ENCODE measurements at places on chromosomes 12 and 14.

- DNase-seq = no peak
Measured at GRCh38 chr14:74941676-74942097, 13.7 kb downstream of the PGF start.

GRCh38 chr12:66392266-66392915, 90.1 kb downstream of the HELB start:
- no peak for DNase-seq

DNA sequence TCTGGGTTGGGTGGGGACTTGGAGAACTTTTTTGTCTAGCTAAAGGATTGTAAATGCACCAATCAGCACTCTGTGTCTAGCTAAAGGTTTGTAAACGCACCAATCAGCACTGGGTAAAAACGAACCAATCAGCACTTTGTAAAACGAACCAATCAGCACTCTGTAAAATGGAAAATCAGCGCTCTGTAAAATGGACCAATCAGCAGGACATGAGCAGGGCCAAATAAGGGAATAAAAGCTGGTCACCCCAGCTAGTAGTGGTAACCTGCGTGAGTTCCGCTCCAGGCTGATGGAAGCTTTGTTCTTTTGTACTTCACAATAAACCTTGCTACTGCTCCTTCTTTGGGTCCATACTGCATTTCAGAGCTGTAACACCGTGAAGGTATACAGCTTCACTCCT, 1.7 kb upstream of the ACOT2 start:
- DNase-seq = no peak

- DNase-seq = no peak
Measured at GRCh38 chr14:104262515-104263514, 124.4 kb downstream of the KIF26A start.

DNA sequence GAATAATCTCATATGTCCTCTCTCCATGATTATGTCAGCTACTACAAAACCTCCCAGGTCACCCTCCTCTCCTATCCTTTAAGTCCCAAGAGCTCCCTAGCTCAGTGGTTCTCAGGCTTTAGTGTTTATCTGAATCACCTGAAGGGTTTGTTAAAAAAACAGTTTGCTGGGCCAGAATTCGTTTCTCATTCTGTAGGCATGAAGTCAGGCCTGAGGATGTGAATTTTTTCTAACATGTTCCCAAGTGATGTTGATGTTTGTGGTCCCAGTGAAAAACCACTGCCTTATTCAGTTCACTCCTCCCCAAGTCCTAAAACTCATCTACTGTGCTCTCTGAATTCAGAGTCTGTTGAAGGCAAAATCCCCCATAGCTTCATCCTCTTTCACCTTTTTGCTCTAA, 241.4 kb downstream of the ETNK1 start:
- DNase-seq = no peak

- DNase-seq = no peak
Measured at GRCh38 chr12:56159482-56160192, 1.5 kb downstream of the MYL6 start.
